ENCODE measurements at places on chromosomes 7 and 10.

- no peak for DNase-seq
Measured at GRCh38 chr7:107390916-107391315, 78.9 kb upstream of the GPR22 start.

DNA sequence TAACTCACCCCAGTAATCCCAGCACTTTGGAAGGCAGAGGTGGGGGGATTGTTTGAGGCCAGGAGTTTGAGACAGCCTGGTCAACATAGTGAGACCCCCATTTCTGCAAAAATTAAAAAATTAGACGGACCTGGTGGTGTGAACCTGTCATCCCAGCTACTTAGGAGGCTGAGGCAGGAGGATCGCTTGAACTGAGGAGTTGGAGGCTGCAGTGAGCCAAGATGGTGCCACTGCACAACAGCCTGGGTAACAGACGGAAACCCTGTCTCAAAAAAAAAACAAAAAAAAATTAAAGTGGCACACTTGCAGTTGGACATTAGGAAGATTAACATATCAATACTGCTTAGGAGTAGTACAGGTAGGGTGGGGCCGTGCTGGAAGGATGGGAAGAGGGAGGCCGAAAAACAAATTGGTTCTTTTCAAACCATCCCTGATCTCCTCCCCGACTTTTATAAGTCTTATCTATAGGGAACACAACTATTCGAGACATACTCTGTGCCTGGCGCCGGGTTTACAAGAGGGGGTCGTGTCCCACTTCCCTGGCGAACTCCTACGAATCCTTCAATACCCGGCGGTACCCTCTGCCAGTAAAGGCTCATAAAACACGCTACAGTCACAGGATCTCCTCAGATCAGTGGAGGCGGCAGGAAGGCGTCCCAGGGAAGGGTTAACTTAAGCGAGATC lies 628 bp downstream of the TAF6 start:
- DNase-seq = peak; percentile 33

DNA sequence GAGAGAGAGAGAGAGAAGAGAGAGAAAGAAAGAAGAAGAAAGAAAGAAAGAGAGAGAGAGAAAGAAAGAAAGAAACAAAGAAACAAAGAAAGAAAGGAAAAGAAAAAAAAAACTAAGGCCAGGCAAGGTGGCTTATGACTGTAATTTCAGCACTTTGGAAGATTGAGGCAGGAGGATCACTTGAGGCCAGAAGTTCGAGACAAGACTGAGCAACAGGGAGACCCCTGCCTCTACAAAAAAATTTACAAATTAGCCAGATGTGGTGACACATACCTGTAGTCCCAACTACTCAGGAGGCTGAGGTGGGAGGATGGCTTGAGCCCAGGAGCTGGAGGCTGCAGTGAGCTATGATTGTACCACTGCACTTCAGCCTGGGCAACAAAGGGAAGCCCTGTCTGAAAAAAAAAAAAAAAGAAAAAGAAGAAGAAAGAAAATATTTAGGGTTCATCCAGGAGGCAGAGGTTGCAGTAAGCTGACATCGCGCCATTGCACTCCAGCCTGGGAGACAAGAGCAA lies 2.8 kb downstream of the SERPINE1 start:
- DNase-seq = no peak

DNA sequence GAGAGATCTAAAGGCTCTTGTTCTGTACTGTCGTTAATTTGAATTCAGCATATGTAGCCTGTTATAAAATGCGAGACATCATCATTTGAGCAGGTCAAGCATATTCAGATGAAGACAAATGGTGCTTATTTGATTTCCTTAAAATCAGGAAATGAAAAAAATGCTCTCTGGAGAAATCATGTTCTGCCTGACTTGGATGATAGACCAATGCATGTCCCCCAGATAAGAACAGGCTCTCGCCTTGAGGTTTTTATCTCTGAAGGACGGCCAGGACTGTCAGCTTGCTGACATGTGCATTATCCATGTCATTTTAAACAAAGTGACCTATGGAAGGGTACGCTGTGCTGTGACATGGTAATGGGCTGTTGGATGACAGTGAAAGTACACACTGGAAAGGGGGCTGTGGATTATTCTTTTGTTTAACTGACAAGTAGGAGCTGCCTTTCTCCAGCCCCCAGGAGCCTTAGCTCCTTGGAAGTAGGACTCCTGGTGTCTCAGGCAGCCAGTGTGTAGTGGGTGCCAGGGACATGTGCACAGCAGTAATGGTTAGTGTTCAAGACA lies 695.1 kb upstream of the GALNT17 start:
- no peak for DNase-seq

- DNase-seq = no peak
Measured at GRCh38 chr7:13181216-13181615, 493.8 kb downstream of the ARL4A start.

DNA sequence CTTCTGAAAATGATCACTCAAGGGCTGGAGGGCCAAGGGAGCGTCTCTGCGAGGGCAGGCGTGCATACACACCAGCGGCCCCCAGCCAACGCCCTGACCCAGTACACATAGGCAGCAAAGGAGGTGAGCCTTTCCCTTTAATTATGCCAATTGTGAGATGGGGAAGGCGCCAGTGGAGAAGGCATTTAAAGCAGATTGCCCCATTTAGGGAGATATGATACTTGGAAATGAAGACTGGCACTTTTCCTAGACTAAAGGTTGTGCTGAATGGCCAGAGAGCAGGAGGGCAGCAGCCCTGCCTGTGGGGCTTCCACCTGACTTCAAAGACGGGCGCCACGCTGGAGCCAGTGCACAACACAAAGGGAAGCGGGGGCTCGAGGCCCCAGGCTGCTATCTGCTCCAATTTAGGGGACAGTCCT lies 24.1 kb downstream of the HIPK2 start:
- no peak for DNase-seq

Data from GM13977 (cell line).